ENCODE measurements at places on chromosomes 5 and 9.
A peak's percentile ranks its signal among the peaks of the same experiment; 100 is the strongest.

DNA sequence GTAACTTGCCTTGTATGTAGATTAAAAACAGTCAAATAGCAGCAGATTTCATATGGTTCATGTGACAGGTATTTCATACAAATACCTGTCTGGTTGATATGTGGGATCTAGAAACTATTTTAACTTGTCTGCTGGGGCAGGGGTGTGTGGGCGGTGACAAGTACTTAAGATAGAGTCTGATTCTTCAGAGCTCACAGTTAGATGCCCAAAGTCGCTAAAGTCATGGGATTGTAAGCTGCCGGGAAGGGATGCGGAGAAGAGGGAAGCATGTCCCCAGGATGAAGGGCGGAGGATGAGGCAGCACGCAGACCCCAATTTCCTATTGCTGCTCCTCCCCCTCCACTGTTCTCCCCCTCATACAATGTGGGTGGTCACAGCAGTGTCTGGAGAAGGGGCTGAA lies 13.3 kb downstream of the ANXA6 start:
- DNase-seq: no peak

- no peak for DNase-seq
Observed at GRCh38 chr5:136079195-136079985, 50.6 kb downstream of the TGFBI start.

- DNase-seq: no peak
Observed at GRCh38 chr5:79729679-79730078, 40.0 kb downstream of the CMYA5 start.

DNA sequence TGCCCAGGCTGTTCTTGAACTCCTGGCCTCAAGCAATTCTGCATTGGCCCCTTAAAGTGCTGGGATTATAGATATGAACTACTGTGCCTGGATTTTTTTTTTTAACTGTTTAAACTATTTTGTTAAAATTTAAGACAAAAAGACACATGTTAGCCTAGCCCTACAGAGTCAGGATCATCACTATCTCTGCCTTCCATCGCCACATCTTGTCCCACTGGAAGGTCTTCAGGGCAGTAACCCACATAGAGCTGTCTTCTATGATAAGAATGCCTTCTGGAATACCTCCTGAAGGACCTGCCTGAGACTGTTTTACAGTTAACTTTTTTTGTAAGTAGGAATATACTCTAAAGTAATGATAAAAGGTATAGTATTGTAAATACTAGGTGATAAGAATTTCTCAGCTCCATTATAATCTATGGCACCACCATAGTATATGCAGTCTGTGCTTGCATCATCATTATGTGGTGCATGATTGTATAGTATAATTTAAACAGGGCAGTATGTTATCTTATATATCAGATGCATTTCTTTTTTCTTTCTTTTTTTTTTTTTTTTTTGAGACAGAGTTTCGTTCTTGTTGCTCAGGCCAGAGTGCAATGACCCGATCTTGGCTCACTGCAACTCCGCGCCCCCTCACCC lies 52.7 kb downstream of the DENND4C start:
- DNase-seq: no peak

DNA sequence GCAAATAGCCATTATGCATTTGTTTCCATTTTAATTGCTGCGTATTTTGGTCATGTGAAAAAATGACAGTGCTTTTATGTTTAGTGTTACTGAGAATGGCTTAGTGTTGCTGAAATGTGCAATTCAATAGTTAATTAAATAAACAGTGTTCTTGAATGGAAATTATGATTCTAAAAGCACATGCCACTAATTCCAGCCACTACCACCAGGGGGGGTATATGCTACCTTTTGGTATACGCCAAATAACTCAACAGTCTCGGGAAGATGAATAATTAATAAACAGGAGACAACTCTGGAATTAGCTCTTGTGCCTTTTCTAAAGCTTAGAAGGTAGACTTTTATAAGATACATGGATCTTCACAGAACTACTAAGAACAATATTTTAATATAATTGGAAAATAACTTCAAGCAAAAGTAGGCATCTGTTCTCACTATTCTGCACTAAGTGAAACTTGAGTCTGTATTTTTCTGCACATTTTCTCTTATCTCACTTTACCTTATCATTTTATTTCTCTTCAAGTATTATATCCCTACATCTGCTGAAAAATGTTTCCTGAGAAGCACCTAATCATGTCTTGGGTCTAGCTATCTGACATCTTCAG lies 83.5 kb upstream of the MINAR2 start:
- DNase-seq: no peak

GRCh38 chr5:157455057-157455456 lies 5.0 kb upstream of the NIPAL4 start:
- no peak for DNase-seq

DNA sequence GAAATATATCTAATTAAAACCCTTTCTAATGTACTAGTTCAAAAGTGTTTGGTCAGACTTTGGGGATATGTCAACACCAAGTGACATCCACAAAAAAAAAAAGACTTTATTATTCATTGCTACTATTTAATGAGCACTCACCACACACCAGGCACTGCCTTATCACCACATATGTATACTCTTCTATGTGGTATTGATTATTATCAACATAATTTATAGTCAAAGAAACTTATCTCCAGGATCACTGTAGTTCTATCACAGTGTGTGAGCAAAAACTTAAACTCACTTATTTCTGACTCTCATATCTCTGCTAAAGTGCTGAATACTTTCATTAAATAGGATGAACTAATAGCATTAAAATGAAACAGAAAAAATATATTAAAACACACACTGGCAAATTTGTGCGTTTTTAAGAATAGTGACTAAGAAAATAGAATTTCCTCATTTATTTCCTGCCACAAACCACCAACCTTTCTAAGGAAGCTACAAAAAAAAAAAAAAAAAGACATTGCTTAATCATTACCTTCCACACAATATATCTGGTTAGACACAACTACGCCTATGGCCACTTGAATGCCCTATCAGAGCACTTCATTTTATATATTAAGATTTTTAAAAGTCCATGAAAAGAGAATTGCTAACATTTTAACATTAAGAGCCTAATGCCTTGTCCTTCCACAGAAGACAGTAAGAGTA lies 12.8 kb downstream of the SLCO4C1 start:
- no peak for DNase-seq

- DNase-seq: no peak
Observed at GRCh38 chr9:79408200-79408599, 163.6 kb upstream of the TLE4 start.

DNA sequence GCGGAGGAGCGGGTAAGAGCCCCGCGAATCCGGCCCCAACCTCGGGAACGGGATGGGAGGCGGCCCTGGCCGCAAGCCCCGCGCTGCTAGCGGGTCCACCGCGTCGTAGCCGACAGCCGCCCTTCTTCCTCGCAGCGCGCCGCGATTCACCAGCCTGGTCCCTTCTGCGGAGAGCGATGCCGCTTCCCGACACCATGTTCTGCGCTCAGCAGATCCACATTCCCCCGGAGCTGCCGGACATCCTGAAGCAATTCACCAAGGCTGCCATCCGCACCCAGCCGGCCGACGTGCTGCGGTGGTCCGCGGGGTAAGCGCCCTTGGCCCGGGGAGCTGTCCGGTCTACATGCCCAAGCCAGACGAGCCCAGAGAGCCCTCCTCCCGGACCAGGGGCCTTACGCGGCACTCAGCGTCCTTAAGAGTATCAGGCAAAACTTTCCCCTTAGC lies 335 bp downstream of the ROPN1L start:
- no peak for DNase-seq

DNA sequence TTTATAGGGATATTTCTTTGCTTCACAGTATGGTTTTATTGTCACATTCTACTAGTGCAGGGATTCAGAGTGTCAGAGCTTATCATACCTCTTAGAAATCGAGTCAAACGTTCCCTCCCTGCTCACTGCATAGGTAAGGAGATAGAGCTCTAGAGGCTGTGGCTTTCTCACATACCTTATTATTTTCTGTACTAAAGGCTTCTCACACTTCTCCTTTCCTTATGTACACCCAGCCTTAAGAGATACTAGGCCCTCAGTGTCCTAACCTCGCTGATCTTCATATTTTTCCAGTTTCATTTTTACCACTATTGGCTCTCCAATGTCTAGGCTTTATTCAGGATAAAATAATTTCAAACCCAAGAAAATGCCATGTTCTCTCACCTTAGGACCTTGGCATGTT lies 297.3 kb upstream of the RIOK2 start:
- no peak for DNase-seq

DNA sequence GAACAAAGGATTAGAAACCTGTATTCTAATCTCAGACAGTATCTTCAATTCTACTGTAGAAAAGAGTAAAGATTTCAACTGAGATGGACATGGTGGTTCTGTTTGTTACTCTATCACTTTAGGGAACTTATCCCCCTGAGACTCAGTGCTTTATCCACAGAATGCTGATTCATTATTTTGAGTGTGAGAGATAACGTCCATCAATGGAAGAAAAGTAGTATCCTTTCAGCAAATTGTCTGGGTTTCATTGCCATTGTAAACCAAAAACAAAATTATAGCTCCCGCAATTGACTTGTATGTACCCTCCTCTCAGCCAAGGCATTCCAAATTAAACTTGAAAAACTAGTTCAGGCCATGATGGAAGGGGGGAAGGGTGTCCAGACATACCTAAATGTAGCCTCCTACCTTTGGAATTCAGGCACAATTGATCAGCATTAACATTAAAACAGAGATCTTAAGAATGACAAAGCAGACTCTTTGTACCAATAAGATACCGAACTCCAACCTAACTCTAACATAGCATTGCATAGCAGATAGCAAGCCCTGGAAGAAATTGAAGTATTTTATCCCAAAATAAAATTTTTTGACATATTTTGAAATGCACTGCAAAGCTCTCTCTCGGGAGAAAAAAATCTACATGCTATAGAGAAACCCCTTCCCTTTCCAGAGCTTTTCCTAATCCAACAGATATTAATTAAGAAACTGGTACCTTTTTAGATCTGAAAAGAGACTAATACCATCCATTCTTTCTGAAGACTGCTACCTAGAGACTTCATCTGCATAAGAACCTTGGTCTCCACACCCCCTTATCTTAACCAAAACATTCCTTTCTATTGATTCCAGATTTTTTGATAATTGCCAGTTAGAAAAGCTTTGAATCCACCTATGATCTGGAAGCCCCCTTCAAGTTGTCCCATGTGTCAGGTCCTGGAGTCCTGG lies 1055.7 kb downstream of the PTPRD start:
- no peak for DNase-seq

GRCh38 chr5:58872670-58873273 lies 289.9 kb downstream of the RAB3C start:
- DNase-seq: peak; percentile 42

- no peak for DNase-seq
Observed at GRCh38 chr5:139407517-139407916, 3.6 kb upstream of the SPATA24 start.

- no peak for DNase-seq
Observed at GRCh38 chr9:14500705-14501104, 186.8 kb upstream of the NFIB start.

GRCh38 chr9:124813041-124813440 lies 36.1 kb downstream of the OLFML2A start:
- no peak for DNase-seq

Measured in NCI-H2081 treated with DMSO at 0.1 percent for 48 hours (cell line).